ENCODE measurements at places on chromosomes 1 and 21.

DNA sequence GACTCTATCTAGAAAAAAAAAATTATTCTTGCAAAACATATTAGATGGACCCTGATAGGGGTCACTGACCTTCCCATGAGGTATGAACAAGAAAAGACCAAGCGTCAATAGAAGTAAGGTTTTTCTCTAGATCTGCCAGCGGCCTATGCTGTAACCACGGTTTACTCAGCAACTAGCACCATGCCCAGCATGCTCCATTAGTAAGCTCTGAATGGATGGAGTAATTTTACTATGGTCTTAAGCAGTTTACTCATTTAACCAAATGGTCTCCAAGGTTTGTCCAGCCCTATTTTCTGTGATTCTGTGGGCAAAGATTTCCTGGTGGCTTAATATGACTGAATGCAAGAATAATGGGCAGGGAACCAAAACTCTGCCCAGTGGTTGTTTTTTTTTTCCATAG, 113.9 kb downstream of the ADSS2 start:
- DNase-seq = no peak

- no peak for DNase-seq
Measured at GRCh38 chr1:231899713-231900435, 273.3 kb downstream of the DISC1 start.

- DNase-seq = peak; percentile 76
Measured at GRCh38 chr1:20166051-20166450, 19.8 kb upstream of the UBXN10 start.

GRCh38 chr1:26121854-26122773, 10.5 kb downstream of the PDIK1L start:
- peak; percentile 13 for DNase-seq

GRCh38 chr1:208557046-208557722, 313.0 kb upstream of the PLXNA2 start:
- DNase-seq = no peak

DNA sequence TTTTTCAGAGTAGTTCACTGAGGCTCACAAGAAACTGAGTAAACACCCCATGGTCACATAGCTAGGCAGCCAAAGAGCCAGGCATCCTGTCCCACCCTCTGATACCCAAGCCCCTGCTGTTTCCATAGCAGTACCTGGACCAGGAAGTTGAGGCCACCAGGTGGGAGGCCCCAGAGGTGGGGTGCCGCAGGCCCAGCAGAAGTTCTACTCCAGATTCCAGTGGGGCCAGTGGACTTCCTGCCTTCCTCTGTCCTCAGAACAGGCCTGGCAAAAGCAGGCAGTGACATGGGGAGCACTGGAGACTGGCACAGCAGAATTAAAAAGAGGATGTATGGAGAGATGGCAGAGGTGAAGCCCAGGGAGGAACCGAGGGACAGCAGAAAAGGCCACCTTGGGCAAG, 19.0 kb downstream of the FOXO6 start:
- no peak for DNase-seq

GRCh38 chr1:59115865-59116264, 181.0 kb upstream of the FGGY start:
- no peak for DNase-seq

DNA sequence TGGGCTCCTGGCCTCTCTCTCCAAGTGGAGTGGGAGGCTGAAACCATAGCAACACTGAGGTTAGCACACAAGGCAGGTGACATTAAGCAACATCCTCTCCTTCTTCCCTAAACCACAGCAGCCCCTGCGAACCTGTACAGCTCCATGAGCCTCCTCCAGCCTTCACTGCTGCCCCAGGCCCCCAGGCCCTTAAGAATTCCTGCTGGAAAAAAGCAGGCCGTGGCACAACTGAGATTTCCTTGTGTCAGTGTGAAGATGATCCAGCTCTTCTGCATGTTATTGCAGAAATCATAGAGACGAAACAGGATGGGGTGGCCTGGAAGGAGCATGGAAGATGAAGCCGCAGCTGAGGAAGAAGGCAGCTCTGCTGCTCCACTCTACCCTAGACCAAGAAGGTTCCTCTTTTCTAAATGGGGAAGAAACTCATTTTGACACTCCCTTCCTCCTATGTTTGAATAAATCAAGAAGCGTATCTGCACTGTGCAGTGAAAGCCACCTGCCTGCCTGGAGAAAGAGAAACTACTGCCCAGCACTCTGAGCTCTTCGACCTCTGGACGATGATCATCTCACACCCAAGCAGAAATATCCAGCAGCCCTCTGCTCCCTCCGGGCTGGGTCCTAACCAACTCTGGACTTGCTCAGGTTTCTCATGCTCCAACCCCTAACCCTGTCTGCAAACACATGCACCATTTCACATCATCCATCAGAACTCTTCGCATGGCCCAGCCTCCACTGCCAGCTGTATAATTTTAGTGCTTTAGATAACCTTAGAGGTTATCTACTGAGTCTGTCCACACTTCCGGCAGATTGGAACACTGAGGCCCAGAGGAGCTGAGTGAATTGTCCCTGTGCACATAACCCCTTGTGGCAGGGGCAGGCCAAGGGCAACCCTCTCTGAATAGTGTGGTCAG, 20.7 kb downstream of the SH3BP5L start:
- DNase-seq = no peak

GRCh38 chr21:33655588-33656221, 13.4 kb downstream of the ITSN1 start:
- DNase-seq = peak; percentile 98

GRCh38 chr1:5978452-5978851, 13.8 kb downstream of the NPHP4 start:
- DNase-seq = no peak

- no peak for DNase-seq
Measured at GRCh38 chr1:243473227-243474135, 217.6 kb downstream of the SDCCAG8 start.

GRCh38 chr1:11245904-11246719, 16.2 kb downstream of the MTOR start:
- DNase-seq = no peak

DNA sequence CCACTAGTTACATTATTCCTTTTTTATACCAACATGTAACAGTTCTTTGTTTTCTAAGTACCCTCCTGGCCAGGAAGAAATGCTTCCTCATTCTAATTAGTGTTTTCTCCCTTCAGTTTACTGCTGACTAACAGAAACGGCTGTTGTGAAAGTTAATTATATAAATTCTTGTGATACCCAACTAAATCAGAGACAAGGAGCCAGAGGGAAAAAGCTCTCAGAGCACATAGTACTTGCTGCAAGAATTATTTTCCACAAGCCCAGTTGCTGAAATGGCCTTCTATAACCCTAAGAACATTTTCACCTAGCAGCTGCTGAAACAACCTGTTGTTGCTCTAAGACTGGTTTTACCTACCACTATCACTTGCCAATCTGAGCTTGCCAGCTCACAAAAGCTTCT, 82.4 kb downstream of the FAF1 start:
- DNase-seq = no peak

DNA sequence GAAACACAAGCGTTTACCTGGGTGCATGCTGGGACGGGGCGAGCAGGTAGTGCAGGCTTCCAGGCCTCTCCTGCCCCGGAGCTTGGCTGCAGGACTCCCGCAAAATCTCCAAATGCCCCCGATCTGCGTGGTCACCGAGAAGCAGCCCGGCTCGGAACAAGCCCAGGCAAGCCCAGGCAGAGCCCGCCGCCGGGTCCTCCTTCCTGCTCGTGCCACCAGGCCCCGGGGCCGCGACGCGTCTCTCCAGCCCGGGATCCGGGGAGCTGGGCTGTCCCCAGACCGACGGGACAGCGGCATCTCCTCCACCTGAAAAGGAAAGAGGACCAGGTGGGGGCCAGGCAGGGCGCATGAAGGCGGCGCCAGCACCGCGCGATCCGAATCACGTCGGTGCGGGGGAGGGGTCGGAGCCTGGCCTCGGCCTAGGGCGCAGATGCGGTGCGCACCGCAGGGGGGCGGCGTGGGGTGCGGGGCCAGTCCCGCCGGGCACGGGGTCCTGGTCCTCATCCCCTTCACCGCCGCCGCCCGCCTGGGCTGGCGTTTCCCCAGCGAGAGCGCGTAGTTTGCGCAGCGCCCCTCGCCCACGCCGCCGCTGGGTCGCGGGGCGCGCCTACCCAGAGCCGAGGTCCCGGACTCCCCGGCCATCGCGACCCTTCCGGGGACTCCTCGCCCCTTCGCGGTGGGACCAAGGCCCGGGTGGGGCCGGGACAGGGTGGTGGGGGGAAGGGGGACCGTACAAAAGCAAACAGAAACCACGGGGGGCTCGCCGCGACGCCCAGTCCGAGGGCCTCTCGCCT, 52.4 kb upstream of the H6PD start:
- DNase-seq = peak; percentile 66

GRCh38 chr1:168637350-168637991, 61.1 kb downstream of the XCL1 start:
- peak; percentile 24 for DNase-seq

- DNase-seq = no peak
Measured at GRCh38 chr1:18530587-18531502, 50.1 kb downstream of the KLHDC7A start.

- no peak for DNase-seq
Measured at GRCh38 chr1:76138217-76138616, 63.7 kb downstream of the ST6GALNAC3 start.

DNA sequence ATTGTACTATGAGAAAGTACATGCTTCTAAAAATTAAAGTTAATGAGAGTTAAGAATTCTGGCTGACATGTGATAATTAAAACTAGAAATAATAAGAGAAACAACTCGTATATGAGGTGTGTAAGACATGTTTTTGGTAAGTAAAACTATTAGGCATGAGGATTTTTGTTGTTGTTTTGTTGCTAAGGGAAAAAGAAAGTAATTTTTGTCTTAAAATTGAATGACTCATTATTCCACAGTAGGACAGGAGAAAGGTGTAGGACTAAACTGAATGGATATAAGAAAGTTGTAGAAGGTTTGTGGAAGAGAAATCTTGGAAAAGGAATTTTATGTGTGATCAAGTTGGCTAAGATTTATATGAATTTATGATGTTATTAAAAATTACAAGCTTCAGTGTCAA, 54.8 kb downstream of the TBX19 start:
- DNase-seq = no peak

GRCh38 chr1:208204779-208205178, 39.4 kb downstream of the PLXNA2 start:
- no peak for DNase-seq

DNA sequence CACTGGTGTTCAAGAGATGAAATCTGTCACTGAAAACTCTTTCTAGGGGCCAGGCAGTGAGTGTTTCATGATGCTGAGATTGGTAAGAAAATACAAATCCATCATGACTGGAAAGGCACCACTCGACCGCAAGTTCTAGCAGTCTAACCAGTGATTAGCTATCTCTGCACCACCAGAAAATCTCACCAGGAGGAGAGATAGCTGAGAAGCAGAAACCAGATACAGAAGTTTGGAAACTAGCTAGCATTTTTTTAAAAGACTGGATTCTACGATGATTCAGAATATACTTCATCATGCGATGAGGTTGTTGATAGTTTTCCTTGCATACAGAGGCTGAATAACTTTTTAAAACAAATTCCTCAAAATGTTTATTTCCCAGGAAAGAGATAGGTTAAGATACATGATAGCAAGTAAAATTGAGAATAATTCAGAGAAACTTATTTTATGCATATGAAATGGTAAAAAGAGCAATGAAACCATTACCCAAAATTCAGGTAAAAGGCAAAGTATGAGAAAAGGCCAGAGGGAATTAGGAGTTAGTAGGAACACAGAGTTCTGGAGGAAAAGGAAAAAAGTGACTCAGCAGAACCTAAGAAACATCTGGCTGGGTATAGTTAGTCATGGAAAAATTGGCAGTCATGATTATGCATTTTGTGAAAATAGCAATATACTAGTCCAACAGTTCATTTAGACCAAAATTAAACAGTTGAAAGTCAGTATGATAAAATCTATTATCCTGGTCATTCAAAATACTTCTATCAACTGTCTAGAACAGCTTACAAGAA, 3.3 kb upstream of the F3 start:
- peak; percentile 83 for DNase-seq

DNA sequence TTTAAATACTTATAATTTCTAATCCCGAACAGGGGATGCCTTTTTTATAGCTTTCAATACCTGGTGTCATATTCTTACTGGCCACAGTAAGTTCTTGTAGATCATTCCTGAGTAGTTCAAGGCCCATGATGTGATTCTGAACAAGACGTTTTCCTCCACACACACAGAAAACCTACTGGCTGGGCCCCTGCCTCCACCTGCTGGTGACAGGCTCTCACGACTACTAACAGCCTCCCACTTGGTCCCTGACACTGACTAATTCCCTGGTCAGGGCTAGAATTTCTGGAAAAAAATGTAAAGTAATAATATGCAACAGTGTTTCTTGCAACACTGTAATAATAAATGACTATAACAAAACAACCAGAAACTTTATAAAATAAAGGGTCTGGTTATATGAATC, 50.4 kb upstream of the RIPK4 start:
- peak; percentile 51 for DNase-seq

DNA sequence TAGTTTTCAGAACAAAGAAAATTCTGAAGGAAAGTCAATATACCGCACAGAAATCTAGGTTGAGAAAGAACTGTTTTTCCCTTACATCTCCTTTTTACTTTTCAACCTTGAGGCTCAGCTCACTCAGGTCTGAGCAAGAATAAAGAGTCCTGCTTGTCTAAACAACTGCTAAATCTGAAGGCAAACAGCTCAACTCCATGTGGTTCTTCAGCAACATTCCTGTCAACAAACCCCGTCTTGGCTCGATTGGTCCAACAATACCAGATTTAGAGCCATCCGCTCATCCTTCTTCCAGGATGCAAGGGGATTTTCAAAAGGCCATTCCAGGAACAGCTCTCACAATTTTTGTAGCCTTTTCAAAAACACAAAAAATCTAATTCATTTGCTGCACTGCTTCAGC, 119.8 kb downstream of the HLCS start:
- DNase-seq = no peak

DNA sequence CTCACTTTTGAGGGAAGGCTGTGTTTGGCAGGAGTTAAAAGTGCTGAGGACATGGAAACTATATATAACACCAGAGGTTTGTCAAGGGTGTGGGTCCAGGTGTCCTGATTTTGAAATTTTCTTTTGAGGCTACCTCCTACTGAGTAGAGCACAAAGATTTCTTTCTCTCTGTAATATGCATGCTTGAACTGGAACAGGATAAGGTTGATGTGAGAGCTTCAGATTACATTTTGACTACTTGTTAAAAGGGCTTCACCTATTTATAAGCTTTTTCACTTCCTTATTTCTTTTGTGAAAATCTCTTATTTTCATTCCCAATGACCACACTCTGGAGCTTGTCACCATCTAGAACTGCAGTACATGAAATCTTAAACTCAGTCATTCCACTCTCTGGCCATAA, 59.8 kb upstream of the PLA2G4A start:
- DNase-seq = no peak
